ENCODE measurements at places on chromosomes 5 and 9.

DNA sequence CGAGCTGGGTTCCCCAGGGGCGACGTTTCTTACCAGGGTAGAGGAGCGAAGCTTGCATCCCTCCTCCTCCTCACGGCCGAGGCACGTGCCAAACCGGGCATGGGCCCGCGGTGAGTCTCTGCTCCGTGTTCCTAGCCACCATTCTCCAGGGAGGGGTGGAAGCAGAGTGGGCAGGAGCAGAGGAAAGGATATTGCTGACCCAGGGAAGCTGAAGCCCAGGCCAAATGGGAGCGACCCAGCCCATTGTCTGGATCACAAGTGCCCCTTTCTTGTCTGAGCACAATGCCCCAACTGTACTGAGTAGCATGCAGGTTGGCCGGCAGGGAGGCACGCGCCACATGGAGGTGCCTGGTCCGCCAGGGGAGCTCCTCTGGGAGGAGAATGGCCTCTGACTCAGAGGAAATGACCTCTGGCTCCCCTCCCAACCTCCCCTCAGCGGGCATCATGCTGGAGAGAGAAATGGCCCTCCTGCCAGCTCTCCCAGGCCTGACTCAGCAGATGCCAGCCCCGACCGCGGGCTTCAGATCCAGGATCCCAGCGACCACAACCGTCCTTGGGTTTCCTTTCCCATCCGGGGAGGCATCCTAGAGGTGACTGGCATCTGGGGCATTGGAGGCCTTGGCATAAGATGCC lies 1.1 kb downstream of the PRR7 start:
- DNase-seq: no peak

GRCh38 chr5:149416987-149417710 lies 38.1 kb upstream of the IL17B start:
- no peak for DNase-seq

DNA sequence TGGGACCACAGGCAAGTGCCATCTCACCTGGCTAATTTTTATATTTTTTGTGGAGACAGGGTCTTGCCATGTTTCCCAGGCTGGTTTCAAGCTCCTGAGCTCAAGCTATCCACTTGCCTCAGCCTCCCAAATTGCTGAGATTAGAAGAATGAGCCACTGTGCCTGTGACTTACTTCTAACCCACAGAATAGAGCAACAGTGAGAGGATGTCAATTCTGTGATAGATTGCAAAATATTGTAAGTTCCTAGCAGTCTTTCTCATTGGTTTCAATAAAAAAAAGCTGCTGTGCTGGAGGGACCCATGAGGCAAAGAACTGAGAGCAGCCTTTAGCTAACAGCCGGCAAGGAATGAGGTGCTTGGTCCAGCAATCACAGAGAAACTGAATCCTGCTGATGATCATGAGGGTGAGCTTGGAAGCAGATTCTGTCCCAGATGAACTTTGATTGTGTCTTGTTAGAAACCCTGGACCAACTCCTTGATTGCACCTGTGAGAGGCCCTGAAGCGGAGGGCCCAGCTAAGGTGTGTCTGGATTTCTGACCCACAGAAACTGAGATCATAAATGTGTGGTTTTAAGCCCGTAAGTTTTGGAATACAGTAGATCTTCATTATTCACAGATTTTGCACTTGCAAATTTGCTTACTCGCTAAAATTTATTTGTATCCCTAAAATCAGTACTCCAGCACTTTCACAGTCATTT lies 149.7 kb downstream of the GCNT1 start:
- DNase-seq: no peak

- no peak for DNase-seq
Observed at GRCh38 chr5:30436691-30437090, 756.8 kb upstream of the CDH6 start.

- DNase-seq: peak; percentile 35
Observed at GRCh38 chr9:130770679-130771442, 64.2 kb upstream of the ABL1 start.

DNA sequence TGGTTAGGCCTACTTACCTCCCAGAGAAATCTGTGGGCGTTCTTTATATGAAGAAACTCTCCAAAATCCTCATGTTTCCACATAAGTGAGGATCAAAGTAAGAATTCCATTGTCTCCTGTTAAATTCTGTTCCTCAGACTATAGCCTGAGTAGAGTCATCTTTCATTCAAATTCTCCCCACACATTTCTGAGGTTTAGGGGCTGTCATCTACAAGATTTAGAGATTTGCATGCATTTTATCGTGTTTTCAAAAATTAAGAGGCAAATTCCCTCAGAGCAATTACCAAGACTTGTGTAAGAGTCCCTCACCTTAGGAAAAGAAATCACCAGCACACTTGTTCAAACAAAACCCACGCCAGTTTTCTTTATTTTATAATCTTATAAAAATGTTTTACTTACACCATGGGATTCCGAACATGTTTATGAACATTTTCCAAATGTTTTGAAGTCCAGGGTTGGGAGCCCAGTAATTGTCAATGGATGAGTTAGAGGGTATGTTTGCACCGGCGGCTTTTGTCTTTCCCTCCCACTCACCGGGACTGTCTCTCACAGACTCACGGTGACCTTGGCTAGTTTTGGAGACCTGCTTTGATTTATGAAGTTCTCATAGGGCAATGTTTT lies 367.6 kb downstream of the ENC1 start:
- no peak for DNase-seq

DNA sequence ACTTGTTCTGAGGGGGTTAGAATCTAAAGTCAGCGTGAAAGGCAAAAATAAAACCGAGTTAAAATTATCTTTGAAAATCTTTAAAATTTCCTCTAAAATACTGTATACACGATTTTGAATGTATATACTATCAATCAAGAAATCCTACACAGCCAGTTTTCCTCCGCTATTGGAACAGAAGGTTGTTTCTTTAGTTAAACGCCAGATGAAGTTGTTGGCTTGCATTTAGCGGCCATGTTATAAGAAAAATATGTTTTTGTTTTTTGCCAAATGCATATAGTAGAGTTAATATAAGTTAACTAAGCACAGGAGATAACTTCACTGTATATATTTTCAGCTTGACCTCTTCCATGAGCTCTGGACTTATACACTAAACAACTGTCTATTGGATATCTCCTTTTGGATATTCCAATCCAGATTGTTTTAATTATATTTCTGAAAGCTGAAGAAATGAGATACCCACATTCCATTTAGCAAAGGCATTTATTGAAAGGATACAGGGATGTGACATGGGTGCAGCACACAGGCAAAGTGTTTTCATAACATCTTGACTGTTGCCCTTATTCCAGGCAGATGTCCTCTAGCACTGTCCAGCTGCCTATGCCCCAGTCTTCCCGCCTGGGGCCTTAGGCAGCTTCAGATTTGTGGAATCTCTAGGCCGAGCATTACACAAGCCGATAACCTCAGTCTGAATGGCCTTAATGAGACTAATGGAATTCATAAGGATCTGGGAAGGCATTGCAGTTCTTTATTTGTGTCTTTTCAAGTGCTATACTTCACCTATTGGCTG lies 10.0 kb upstream of the ATG10 start:
- no peak for DNase-seq

GRCh38 chr9:28086881-28087280 lies 513.6 kb upstream of the C9orf72 start:
- DNase-seq: no peak

DNA sequence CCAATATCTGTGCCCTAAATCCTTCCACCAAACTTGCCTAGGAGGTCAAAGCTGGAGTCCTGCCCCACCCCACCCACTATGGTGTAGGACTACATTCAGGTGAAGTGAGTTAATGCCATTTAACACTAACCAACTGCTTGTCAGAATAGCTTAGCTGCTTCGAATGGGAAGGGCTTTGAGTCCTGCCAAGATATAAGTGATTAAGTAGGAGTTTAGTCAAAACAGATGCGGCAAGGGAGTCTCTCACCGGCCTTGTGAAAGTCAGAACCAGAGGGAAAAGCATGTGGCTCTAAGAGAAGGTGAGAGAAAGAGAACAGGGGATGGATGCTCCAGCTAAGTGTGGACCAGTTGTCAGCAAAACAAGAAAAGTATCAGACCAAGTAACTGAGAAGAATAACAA lies 132.6 kb downstream of the SPOCK1 start:
- DNase-seq: no peak

- no peak for DNase-seq
Observed at GRCh38 chr9:116693233-116693731, 6.2 kb downstream of the TRIM32 start.

DNA sequence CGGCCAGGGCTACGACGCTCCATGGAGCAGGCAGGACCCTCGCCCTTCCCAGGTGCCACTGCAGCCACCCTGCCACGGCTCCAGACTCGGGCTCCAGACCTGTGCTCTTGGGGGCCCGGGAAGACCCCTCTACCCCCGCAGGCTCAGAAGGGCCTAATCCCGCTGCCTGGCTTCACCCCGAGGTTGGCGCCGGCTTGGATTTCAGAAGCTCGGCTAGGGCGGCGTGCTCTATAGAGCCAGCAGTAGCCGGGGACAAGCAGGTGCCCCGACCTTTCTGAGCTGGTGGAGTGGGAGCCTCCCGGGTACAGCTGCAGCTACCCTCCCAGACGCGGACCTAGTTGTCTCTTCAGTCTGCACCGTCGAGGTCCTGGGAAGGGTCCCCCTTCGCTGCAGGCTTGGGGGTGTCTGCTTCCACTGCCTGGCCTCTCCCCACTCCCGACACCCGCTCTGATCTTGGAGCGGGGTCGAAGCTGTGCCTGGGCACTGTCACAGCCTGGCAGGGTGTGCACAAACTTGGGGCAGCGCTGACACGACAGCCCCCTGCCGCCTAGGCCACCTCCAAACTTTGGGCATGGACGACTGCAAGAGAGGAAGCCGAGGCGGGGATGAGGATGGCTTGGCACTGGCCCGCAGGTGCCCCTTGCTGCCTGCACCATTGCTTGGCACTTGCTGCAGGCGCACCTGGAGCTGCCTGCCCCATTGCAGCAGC lies 1366.1 kb upstream of the CDH9 start:
- no peak for DNase-seq

GRCh38 chr5:138967791-138968448 lies 92.8 kb upstream of the LRRTM2 start:
- no peak for DNase-seq

GRCh38 chr9:121581786-121582600 lies 69.4 kb upstream of the DAB2IP start:
- DNase-seq: no peak

- DNase-seq: no peak
Observed at GRCh38 chr9:126496181-126496576, 117.5 kb upstream of the LMX1B start.

- peak; percentile 68 for DNase-seq
Observed at GRCh38 chr5:176541338-176542134, 4.3 kb upstream of the RNF44 start.

GRCh38 chr5:130151239-130151638 lies 247.0 kb downstream of the CHSY3 start:
- no peak for DNase-seq

- DNase-seq: no peak
Observed at GRCh38 chr5:69007163-69007562, 86.7 kb upstream of the SLC30A5 start.

DNA sequence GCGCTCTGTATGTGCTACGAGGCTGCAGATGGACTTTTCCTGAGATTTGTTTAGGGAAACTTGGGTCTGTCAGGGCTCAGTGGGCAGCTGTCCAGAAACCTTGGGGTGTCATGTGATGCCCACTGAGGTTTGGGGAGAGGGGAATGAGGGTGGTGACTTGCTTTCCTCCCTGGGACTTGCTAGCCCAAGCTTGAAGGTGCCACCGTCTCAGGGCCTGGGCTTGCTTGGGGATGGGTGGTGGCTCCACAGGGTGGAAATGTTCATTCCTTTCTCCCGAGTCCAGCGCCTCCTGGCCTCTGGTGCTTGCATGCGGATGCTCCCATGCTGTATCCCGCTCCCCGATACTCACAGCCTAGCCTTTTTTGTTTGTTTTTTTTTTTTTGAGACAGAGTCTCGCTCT lies 33.3 kb downstream of the ZNF618 start:
- DNase-seq: no peak

DNA sequence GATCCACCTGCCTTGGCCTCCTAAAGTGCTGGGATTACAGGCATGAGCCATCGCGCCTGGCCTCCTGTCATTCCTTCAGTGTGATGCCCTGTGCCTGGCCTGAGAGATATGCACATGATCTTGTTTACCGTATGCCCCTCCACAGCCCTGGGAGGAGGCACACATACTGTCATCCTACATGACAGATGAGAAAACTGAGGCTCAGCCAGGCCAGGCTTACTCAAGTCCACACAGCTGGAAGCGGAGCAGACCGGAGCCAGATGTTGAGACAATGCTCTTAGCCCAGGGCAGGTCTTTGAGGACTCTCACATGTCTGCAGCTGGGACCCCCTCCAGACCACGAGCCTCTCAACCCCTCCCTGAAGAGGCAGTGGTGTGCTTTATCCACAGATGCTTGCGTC lies 38.7 kb upstream of the SH3PXD2B start:
- no peak for DNase-seq

DNA sequence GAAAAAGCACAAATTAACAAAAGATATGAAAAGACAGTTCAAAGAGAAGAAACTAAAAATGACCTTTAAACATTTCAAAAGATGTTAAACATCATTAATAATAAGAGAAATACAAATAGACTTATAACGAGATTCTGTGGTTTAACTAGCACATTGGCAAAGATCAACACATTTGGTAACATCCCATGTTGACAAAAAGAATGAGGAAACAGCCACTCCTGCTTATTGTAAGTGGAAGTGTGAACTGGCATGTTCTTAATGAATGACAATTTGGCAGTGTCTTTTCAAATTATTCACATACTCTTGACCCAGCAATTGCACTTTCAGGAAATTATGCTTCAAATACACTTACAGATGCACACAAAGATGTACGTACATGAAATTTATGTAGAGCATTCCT lies 176.3 kb downstream of the TLE1 start:
- DNase-seq: no peak

- DNase-seq: peak; percentile 54
Observed at GRCh38 chr9:75071530-75072122, 16.3 kb downstream of the NMRK1 start.

GRCh38 chr5:141585594-141585993 lies 33.2 kb downstream of the DIAPH1 start:
- no peak for DNase-seq

- no peak for DNase-seq
Observed at GRCh38 chr9:127686461-127687393, 20.1 kb upstream of the CFAP157 start.

GRCh38 chr9:87818308-87818707 lies 64.4 kb upstream of the SPATA31E1 start:
- peak; percentile 28 for DNase-seq

GRCh38 chr5:17748201-17748600 lies 113.9 kb downstream of the TAF11L14 start:
- no peak for DNase-seq

GRCh38 chr9:114968671-114969070 lies 38.3 kb upstream of the TNFSF8 start:
- no peak for DNase-seq
